Fibroblast of lung (primary cell): ENCODE measurements at places on chromosomes 16 and 17.

- DNase-seq = peak; percentile 52
Observed at GRCh38 chr17:38451030-38451839, 23.0 kb downstream of the ARHGAP23 start.

DNA sequence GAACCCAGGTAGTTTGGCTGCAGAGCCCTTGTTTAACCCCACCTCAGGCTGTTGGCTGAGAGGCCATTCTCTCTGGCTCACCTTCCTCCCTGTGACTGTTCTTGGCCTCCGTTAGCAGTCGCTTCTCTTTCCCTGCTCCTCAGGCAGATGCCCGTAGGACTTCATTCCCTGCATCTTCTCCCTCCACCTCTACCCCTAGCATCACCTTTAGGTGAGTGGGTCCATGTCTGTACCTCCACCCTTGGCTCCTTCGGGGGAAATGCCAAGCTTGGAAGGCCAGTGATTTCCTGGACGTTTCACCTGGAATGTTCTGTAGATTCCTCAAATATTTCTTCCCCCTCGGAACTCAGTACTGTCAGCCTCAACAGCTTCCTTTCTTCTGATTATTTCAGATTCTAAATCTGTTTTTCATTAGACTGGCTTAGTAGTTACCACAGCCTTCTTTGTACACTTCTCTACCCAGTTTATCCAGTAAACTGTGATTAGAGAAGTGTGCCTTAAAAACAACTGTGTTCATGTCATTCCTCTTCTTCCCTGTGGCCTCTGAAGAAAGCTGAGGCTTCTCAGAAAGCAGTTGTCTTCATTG lies 227.9 kb downstream of the MSI2 start:
- peak; percentile 75 for DNase-seq

- no peak for DNase-seq
Observed at GRCh38 chr17:44905006-44906000, 6.1 kb upstream of the EFTUD2 start.

GRCh38 chr17:27558842-27559505 lies 72.0 kb upstream of the LGALS9 start:
- no peak for DNase-seq

DNA sequence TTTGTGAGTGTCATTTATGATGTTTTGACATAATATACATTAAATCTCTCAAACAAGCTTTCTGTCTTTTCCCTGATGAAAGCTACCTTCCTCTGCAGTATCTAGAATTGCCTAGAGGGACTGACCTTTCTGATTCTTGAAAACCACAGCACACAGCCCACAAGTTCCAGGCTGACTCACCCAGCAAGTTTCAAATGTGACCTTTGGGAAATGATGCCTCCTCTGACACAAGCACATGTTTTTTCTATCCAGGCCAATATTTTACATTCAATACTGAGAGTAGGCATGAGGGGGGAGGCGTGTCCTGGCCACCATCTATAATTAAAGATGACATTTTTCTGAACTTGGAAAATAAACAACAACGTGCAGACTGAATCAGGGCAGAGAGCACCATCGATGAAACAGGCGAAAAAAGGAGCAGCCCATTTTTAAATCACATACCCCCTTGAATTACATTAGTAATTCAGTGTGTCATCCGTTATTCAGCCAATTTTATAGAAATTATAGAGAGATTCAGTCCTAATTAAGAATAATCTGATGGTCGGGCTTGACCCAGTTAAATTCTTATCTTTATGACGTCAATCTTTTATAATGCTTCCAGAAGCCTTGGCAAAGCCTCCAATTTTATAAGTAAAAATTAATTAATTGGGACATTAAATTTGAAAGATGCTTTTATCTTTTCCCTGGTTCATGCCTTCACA lies 292.6 kb upstream of the CDH11 start:
- peak; percentile 93 for DNase-seq

- no peak for DNase-seq
Observed at GRCh38 chr17:49224198-49224996, 6.2 kb downstream of the PHOSPHO1 start.

- no peak for DNase-seq
Observed at GRCh38 chr16:20610211-20610891, 34.2 kb upstream of the ACSM2B start.

DNA sequence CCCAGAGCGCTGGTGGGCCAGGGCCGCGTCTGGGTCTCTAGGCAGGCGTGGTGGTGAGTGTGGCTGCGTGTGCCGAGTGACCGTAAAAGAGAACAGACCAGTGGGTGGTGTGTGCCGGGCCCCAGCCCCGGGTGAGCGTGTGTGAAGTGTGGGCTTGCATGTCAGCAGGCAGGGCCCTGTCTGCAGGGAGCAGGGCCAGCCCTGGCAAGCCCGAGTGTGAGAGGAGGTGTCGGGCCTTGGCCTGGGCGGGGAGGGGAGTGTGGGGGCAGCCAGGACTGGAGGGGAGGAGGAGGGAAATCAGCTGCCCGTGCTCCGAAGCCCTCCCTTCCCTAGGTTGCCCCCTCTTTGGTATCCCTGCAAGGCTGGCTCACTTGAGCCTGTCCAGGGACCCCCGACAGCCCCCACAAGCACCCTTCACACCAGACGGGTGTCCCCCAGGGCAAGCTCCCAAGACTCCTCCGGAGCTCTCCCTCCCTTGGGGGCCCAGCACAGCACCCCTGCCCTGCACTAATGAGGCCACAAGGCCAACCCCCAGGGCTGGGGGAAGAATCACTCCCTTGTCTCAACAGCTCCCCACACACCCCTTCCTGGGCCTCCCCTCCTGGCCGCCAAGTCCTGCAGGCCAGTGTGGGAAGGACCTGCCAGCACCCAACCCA lies 1.9 kb downstream of the USH1G start:
- no peak for DNase-seq

- no peak for DNase-seq
Observed at GRCh38 chr17:17479209-17479608, 2.4 kb downstream of the MED9 start.

DNA sequence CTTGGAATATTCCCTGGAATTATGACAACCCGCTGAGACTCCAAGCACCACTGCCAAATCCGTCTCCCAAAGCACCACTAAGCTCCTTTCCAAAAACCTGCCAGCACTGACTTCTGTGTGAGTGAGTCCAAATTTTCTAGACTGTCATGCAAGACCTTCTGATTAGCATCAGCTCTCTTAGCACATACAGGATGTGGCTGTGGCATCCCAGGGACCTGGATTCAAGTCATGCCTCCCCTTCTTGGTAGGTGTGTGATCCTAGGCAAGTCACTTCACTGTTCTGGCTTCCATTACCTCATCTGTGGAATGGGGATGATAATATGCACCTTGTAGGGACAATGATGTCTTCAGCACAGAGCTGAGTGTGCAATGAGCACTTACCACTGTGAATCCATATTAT lies 38.3 kb upstream of the USP7 start:
- no peak for DNase-seq

GRCh38 chr16:3950343-3951193 lies 70.1 kb upstream of the CREBBP start:
- DNase-seq = peak; percentile 96

- DNase-seq = no peak
Observed at GRCh38 chr17:37849617-37849972, 74.6 kb upstream of the TBC1D3K start.

DNA sequence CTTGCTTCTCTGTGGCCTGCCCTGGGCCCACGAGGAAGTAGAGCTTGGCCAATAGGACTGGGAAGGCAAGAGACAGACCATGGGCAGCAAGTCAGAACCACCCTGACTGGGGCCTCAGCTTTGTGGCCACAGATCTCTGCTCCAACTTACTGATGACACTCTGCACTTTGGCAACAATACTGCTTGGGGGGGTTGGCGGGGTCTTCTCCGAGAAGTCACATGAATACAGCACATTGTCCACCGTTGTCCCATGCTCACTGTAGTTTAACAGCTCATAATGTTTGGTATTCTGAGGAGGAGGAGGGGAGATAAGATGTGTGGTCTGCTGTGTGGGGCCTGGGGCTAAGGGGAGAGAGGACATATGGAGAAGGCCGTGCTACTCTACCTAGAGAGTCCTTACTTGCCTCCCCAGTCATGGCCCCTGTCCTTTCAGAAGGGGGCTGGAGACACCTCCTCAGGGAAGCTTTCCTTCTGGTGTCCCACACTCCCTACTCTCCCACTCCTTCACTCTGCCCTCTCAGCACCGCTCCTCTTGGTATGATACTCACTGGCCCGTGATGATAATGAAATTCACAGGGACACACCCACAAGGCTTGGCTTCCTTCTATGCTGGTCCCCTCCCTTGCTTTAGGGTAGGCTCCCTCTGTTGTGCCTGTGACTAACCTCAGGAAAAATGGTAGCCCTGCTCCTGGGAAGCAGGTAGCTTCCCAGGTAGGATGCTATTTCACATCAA lies 4.0 kb upstream of the DHRS13 start:
- no peak for DNase-seq
